AML-193 (cell line): ENCODE measurements at places on chromosomes 11 and 22.

DNA sequence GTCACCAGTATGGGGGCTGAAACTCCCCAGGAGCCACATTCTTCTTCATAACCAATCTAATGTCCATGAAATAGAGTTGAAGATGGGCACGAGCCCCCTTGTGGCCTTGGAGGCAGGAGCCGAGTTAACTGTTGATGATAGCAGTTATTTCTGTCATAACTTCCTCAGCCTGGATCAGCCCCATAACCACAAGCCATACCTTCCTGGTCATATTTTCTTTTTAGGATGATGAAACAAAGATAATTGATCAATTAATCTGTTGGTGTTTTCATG, 65.0 kb upstream of the TTC12 start:
- DNase-seq = peak; percentile 1

DNA sequence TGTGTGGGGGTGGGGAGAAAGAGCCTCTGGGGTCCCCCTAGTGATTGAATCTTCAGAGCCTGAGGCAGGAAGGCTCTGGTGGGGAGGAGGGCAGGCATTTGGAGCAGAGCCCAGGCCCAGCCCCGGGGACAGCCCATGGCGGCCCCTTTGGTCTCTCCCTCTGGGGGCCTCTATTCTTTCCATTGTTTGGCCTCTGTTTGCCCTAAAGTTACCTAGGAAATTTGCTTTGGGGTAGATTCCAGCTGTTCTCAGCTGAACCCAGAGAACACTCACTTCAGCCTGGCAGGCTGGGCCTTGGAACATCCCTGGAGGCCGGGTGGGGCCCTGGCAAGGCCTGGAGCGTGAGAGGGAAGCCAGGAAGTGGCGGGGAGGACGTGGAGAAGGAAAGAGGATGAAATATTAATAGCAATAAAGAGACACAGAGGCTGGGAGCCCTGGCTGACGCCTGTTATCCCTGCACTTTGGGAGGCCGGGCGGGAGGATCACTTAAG, 22.9 kb upstream of the A4GALT start:
- no peak for DNase-seq

DNA sequence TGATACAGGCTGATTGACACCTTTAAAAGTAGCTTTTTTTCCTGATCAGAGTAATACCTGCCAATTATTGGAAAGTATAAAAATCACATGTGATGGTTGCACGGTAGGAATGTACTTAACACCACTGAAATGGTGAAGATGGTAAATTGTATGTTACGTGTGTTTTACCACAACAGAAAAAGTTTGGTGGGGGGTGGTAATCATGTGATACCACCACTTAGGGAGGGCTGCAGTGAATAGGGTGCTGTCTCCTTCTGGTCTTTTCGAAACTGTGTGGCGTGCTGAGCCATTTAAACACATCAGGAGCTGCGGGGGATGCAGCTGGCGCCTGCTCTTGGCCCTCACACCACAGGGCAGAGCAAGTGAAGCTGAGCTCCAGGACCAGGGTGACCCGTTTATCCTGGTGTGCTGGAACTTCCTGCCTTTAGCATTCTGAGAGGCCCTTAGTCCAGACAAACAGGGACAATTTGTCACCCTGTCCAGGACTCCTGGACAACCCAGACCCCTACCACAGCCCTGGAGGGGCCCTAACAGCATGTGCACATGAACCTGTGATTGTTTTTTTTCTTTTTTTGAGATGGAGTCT, 2.6 kb downstream of the SYNGR1 start:
- no peak for DNase-seq

GRCh38 chr11:96122601-96123074, 198.7 kb upstream of the MTMR2 start:
- DNase-seq = no peak

DNA sequence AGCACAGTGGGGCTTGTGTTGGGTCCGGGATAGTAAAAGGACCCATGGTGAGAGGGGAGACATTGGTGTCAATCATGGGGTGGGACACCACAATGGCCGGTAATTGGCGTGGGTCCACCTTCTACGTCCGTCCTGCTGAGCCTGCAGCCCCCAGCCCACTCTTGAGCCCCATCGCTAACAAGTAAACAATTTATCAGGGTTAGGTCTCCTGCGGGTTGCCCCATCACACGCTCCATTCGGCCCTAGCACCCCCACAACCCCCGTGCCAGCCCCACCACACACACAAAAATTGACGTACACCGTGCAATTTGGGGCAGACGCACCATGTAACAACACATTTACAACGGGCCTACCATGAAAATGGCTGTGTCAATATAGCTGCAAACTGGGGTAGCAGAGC, 86.5 kb upstream of the HTATIP2 start:
- no peak for DNase-seq

DNA sequence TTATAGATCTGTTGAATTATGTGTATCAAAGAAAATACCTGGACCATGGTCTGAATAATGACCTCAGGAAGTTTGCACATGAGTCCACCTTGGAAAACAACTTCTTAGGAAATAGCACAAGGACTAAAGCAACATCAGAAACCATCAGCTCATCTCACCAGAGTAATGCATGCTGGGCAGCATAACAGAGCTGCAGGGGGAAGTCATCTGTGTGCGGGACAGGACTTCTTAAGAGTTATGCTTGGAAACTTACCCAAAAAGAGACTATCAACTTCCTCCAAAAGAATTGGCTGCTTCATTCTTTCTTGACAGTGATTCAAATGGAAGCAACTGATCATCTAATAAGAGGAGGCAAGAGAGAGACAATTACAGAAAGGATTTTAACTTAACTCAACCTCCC, 2.5 kb downstream of the OR56B4 start:
- DNase-seq = peak; percentile 53

DNA sequence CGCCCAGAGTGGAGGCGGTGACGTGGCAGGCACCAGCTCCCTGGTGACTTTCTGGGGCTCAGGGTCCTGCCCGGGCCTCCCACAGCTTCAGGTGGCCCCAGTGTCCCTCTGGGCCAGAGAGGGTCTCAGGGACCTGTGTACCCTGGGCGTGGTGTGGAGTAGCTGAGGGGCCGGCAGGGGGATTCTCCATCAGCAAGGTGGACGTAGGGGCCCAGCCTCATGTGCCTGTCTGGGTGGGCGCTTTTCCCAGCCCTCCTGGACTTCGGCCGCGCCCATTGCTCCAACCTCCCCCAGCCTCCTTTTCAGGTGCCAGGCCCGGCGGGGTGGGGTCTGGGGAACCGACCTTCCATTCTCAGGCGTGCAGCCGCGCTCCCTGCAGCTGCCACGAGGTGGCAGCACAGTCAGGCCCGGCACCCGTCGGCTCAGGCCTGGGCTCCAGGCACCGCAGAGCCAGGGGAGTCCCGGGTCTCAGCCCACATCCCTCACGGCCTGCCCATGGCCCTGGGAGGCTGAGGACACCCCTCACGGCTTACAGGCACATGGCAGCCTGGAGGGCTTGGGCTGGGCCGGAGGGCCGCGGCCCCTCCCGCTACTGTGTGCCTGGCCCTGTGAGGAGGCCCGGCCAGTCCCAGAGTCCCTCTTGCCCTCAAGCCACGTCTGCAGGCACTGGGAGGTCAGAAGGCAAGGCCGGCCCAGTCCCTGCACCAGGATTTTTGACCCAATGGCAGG, 19.9 kb upstream of the MUC5B start:
- DNase-seq = peak; percentile 7

GRCh38 chr11:64650923-64651523, 60.0 kb downstream of the SLC22A12 start:
- DNase-seq = peak; percentile 17

- no peak for DNase-seq
Measured at GRCh38 chr11:115069599-115069998, 391.3 kb downstream of the NXPE2 start.

GRCh38 chr11:35011944-35012343, 95.5 kb downstream of the PDHX start:
- no peak for DNase-seq

- peak; percentile 15 for DNase-seq
Measured at GRCh38 chr11:101390539-101390938, 193.3 kb downstream of the TRPC6 start.

GRCh38 chr11:9385327-9385899, 961 bp downstream of the IPO7 start:
- DNase-seq = peak; percentile 64

GRCh38 chr11:2929531-2929949, 320 bp upstream of the PHLDA2 start:
- no peak for DNase-seq

- DNase-seq = no peak
Measured at GRCh38 chr22:50601669-50602337, 1.2 kb downstream of the MAPK8IP2 start.

DNA sequence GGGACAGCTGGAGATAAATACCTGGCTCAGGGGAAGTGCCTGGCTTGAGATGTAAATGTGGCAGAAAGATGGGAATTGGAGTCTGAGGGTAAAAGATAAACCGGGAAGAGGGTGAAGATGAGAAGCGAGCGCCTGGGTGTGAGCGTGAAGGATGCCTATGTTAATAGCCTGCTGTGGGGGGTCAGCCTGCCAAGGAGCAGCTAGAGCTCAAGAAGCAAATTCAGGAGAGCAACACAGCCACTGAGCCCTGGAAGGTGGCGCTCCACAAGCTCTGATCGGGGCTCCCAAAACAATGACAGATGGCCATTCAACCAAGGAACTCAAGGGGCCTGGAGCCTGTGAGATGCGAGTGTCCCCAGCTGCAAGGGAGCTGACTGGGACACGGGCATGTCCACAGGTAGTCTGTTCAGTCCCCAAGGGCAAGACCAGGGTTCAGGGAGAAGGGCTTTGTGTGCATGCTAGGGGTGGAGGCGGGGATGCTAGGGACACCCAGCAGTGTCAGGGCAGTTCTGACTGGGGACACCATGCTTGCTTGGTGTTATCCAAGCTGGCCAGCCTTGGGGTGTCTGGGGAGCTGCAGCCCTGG, 2.8 kb downstream of the GSC2 start:
- DNase-seq = no peak

DNA sequence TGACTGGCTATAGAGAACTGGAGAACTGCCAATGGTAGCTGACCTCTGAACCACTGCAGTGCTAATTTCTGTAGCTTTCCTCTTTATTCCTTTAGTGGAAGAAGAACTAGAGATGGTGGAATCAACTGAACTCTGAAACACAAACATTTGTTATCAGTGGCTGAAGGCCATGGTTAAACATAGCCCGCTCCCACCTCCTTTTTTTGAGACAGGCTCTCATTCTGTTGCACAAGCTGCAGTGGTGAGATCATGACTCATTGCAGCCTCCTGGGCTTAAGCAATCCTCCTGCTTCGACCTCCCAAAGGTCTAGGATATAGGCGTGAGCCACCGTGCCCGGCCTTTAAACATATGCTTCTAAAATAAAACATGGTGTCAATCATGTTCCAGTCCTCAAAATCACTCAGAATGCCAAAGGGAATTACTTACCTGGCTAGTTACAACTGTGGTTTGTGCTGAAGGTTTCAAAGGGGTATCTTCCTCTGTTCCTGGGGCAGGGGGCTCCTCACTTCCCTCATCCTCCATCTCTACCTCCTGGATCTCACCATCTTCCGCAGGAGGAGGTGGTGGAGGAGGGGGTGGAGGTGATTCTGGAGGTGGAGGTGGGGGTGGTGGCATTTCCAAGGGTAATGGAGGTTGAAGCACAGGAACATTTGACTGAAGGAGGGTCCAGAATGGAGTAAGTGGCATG, 9.0 kb upstream of the AGBL2 start:
- peak; percentile 47 for DNase-seq

GRCh38 chr11:3971756-3972404, 116.4 kb downstream of the STIM1 start:
- peak; percentile 46 for DNase-seq

DNA sequence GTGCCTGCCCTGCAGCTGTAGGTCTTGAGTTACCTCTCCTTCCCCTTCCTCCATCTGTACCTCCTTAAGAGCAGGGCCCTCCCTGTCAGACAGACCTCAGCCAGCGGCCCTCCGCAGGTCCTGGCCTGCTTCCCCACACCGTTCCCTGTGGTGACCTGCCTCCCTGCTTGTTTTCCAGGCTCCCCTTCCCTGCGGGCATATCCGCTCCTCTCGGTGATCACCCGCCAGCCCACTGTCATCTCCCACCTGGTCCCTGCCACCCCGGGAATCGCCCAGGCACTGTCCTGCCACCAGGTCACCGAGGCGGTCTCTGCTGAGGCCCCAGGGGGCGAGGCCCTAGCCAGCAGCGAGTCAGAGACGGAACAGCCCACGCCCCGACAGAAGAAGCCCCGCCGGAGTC, 60.9 kb downstream of the BARX2 start:
- DNase-seq = no peak

DNA sequence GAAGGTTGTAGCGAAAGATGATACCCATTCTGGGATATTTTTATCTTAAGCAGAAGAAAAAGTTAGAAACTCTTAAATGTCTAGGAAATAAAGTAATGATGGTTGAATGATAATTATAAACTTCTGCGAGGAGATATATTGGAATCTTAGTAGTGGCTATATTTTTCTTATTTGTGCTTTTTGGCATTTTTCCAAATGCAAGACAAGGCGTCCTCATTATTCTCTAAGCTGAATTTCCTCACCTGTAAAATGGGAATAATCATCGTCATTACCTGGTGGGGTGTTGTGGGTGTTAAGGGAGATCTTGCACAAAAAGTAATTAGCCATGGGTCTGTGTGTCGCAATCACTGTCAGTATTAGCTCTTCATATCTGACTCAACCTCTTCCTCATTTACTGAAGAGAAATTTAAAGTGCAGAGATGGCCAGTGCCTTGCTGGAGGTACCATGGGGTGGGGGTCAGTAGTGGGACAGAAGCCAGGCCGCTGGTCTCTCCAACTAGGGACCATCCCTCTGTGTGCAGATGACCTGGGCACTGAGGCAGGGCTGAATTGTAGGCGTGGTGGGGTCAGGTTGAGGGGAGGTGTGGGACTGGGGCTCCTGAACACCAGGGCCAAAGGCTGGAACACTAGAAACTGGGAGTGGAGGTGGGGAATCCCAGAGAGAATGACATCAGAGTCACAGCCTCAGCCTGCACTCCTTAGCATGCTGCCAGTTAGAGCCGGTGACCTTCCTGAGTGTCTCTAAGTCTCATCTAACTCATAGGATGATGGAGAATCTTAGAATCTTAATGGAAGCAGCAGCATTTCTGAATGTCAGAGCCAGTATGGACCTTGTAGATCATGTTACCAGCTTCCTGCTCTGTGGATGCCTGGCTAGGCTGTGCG, 4.1 kb downstream of the PITPNM1 start:
- DNase-seq = peak; percentile 87

DNA sequence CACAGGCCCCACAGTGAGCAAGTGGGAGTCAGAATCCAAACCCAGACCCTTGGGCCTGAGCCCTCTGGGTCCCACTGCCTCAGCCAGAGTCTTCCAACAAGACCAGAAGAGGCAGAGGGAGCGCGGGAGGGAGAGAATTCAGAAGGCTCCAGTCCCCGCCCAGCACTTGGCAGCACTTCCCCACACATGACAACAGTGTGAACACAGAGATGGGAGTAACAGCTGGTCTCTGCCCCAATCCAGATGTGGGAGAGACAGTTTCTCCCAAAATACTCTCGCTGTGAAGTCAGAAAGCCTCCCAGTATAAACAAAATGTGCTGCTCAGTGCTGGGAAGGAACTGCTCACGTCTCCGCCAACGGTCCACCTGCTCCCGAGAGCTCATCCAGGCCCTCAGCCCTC, 219.9 kb downstream of the MN1 start:
- no peak for DNase-seq

DNA sequence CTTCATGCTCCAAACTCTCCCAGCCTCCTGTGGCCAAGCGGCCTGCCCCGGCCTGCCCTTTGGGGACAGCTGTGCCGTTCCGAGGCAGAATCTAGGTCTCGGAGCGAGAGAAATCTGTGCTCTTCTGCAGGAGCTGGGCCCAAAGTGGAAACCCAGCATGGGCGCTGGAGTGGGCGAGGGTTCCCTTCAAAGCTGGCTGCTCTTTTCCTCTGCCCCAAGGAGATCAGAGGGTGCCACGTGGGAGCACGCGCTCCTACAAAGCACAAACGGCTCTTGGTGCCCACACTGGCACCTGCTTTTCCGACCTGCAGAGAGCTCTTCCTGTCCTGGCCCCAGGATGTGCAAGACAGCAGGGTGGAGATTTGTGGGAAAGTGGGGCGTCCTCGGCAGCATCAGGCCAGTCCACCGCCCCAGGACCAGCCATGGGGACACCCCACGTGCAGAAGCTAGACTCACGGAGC, 6.9 kb downstream of the OSBPL5 start:
- no peak for DNase-seq
